Mesenteric fat pad (tissue), 1 donor: ENCODE measurements at places on chromosomes 1 and 21. TPM values are rescaled to one million over a fixed set of nuclear protein-coding genes. Genes with fewer than 3 reads are reported as not detected.
A peak's percentile ranks its signal among the peaks of the same experiment; 100 is the strongest.

Gene AGMAT
- total RNA-seq: 0.58 TPM

Gene RPE65
- not detected for total RNA-seq

Gene STX12
- 84.2 TPM for total RNA-seq

Gene TENT5C
- total RNA-seq: 2.5 TPM

DNA sequence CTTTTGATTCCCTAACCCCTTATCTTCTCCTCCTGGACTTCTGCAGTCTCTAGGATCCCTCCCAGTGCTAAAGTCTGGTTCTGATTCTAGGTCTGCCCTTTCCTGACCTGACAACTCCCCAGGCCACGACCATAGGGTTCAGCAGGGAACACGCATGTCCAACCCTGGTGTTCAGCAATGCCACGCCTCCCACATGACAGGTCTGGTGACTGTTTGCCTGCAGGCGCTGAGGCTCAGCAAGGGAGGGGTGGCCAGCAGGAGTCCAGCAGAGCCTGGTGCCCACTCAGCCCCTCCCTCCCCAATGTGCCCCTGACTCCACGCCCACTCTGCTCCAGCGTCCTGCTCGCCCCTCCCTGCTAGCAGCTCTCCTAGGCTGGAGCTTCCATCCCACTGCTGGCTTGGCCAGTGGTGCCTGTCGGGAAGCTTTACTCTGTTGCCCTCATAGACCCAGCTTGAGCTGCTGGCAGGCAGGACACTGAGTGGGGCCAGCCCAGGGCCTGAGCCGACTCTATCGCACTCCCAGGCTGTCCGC is 17.3 kb downstream of the SLC9A1 start:
- no peak for DNase-seq

DNA sequence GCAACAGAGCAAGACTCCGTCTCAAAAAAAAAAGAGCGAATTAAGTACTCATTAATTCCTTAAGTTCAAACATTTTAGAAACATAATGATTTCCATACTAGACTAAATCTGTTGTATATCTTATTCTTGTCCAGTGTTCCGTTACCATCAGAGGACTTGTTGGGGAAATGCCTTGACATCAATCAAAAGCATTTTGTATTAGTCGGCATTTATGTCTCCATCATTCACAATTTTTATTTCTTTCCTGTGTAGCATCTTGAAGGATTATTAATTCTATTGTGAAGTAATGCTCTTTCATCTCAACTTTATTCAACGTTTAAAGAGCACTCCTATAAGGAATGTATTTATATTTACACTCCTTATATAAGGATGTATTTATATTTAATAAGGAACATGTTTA is 82.9 kb upstream of the QSOX1 start:
- DNase-seq: no peak

GRCh38 chr1:214604523-214604922 is 1.5 kb downstream of the CENPF start:
- no peak for DNase-seq

DNA sequence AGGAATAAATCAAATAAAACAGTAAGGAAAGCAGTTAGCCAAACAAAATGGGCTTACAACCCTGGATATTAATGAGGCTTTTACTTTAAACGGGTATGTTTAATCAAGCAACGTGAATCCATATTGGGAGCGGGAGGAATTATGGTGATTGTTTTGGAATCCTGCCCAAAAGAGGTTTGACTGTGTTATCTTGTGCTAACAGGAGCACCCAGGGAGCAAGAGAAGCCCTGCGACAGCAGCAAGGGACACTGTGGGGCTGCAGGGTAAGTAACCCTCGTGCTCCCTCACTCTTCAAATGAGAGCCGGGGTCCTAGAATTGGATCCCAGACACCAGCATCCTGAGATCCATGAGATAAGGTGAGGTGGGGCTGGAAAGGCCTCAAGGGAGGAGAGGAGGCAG is 72.6 kb upstream of the PGBD5 start:
- no peak for DNase-seq

- DNase-seq: no peak
These were observed 27.2 kb upstream of the BCL10 start for GRCh38 chr1:85303440-85304162.

DNA sequence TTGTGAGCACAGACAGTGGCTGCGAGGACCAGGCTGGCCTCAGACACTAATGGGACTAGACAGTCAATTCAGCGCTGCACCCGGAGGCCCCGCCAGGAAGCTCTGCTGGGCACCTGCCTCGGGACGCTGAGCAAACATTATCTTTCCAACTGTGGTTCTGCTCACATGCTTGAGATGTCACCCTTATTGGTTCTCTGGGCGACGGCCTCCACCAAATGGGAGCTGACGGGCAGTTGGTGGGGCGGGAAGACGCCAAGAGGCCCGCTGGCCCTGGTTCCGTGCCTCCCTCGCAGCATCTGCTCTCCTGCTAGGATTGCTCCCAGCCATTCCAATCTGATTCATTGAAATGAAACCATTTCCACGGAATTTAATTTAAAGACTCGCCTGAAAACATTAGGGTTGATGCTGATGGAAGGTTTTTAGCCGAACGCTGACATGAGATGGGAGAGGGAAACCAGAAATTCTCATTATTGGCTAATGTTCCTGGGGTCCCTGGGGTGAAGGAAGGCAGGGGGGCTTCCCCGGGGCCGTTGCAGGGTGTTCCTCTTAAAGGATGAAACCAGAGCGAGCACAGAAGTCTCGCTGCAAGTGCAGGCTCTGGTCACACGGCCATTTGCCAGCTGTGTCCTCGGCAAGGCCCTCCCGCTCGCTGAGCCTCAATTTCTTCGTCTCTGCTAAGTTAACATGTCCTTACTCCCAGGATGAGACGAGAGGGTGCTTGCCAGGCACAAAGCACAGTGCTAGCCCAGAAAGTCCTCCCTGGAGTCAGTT is 512.2 kb downstream of the NPHP4 start:
- DNase-seq: no peak

DNA sequence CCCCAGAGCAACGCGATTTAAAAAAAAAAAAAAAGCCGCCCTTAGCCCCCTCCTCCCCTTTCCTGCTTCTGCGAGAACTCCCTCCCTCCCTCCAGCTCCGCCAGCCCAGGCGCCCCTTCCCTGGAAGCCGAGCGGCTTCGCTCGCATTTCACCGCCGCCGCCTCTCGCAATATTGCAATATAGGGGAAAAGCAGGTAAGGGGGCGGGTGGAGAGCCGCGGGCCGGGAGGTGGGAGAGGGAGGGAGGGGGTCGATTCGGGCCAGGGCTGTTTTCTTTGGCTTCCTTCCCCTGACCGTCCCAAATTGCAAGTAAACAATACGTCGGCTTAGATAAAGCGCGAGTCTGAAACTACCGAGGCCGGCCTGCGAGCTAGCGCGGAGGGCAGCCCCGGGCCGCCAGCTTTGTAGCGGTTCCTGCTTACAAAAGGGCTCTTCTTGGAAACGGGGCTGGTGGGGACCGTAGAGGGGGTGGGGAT is 408 bp downstream of the LMO4 start:
- no peak for DNase-seq

GRCh38 chr21:27047658-27048314 is 80.9 kb upstream of the ADAMTS5 start:
- no peak for DNase-seq

- DNase-seq: no peak
These were observed 12.4 kb downstream of the SLC2A7 start for GRCh38 chr1:9013819-9014218.

DNA sequence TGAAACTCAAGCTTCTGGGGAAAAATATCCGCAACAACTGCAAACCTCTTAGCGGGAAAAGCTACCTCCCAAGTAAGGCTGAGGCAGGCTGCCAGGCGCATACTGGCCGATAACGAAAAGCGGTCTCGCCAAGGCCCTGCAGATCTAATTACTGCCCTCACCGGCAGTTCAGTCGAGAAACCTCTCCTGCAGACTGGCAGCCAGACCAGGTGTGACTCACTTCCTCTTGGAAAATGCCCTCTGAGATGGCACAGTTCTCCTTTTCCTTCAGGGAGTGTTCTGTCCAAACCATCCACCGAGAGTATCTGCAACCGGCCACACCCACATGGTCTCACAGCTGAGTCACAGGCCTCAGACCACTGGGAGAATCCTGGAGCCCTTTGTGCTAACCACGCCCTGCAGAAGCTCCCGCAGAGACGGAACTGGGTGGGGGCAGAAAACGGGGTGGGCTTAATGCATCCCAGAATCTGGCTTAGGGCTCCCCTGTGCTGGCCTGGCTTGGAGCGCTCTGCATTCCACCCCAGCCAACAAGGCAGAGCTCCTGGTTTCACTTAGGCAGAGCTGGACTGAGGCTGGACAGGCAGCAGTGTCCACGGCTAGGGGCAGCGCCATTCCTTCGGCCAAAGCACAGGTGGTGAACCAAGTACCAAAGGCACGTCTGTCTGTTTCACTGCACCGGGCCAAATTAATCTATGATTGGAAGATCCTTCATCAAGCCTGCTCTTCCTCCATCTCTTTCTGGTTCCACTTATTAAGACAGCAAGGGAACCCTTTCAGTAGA is 1.2 kb downstream of the S100A10 start:
- peak; percentile 93 for DNase-seq

DNA sequence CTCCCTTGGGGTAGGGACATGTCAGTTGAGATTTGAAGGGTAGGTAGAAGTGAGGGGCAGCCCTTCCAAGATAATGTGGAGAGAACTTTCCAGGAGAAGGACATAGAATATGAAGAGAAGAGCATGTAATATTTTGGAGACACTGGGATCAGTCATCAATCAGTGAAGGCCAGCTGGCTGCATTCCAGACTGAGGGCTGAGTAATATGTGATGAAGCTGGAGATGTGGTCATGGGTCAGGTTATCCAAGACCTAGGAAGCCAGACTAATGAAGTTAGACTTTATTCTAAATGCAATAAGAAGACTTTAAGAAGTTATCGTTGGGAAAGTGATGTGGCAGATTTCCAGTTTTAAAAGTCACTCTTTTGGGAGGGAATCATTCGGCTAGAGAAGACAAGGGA is 262.0 kb downstream of the HMCN1 start:
- DNase-seq: no peak

DNA sequence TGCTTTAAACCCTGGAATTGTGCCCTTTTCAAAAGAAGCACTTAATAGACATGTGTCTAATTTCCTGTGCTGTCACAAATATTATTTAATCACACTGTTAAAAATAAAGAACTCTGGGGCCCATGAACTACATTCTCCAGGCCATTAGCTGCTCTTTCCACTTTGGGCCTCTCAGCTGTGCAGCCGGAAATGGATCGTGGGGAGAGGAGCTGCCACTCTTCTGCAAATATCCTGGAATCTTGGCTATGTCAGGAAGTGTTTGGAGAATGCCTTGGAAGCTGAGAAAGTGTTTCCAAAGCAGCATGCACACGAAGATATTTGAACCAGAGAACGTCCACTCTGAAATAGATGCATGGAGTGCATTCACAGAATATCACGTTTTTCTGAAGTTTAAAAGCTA is 27.5 kb upstream of the VPS26C start:
- DNase-seq: no peak
